ENCODE measurements at places on chromosomes 6 and 20.
A peak's percentile ranks its signal among the peaks of the same experiment; 100 is the strongest.

DNA sequence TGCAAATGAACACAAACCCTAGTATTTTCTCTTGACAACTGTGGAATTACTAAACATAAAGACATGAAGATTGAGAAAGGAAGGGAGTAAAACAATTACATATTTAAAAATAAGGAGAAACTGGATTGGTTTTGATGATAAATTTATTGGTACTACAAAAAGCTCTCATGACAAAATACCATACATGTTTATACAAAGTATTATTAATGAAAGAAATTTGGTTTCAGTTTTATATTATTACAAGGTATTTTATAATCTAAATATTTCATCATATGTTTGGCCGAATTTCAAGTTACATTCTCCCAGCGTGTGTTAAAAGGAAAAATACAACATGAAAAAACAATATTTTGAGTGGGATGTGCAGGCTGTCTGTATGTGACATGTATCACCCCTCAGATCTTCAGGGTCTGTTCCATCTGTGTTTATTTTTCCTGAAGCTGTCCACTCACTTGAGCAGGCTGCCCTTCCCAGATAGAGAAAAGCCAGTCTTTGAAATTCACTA is 568.4 kb downstream of the NKAIN2 start:
- H3K27ac ChIP-seq = peak overlapping the region; percentile 88
- H3K4me3 ChIP-seq = peak overlapping the region; percentile 51
- DNase-seq = no peak
- no peaks in the 10 kb centered on the region for H3K36me3 ChIP-seq
- peaks cover 35% of the 10 kb centered on the region for H3K4me1 ChIP-seq

DNA sequence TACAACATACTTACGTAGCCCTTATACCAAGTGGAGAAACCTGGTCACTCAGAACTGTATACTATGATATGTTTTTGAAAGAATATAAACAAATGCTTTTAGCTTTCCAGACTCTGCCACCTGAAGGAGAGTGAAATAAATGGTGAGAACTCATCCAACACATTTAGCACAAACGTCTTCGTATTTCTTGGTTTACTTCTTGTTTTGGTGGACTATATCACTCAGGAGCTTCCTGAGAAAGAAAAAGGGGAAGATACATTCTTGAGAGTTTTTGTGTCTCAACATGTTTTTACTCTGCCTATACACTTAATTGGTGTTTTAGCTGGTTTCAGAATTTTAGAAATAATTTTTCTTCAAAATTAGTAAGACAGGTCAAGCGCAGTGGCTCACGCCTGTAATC is 19.4 kb upstream of the CTAGE9 start:
- no peak overlapping the region for H3K27ac ChIP-seq
- no peak overlapping the region for H3K4me3 ChIP-seq
- H3K27me3 ChIP-seq = no peaks in the 10 kb centered on the region
- H3K36me3 ChIP-seq = peaks cover 3% of the 10 kb centered on the region
- DNase-seq = no peak
- H3K4me1 ChIP-seq = peaks cover 18% of the 10 kb centered on the region

- no peak overlapping the region for H3K4me3 ChIP-seq
- H3K27me3 ChIP-seq = peaks cover 64% of the 10 kb centered on the region
- no peaks in the 10 kb centered on the region for H3K4me1 ChIP-seq
- H3K36me3 ChIP-seq = peaks cover 4% of the 10 kb centered on the region
- peak; percentile 85 for DNase-seq
Observed at GRCh38 chr6:170146640-170147039, 144.2 kb downstream of the DLL1 start.

DNA sequence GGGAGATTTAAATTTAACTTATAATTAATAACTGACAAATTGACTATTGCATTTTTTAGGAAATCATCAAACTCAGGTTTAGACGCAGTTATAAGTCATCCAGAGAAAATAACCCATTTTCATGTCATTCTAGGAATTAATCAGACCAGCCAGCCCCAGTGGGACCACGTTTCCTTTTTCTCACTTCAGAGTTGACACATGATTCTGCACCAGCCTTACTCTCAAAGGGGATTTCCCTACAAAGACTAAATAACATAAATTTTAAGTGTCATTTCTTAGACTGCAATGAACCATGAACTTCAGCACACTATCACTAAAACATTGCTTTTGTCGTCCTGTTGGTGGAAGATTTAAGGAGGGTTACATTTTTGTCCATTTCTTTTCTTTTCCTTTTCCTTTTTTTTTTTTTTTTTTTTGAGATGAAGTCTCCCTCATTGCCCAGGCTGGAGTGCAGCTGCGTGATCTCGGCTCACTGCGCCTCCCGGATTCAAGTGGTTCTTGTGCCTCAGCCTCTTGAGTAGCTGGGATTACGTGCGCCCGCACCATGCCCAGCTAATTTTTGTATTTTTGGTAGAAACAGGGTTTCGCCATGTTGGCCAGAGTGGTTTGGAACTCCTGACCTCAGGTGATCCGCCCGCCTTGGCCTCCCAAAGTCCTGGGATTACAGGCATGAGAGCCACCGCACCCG is 3.6 kb downstream of the IPCEF1 start:
- peaks cover 5% of the 10 kb centered on the region for H3K4me1 ChIP-seq
- DNase-seq = no peak
- no peak overlapping the region for H3K4me3 ChIP-seq
- no peak overlapping the region for H3K27ac ChIP-seq
- H3K27me3 ChIP-seq = no peaks in the 10 kb centered on the region

GRCh38 chr6:5785249-5785648 is 221.5 kb downstream of the NRN1 start:
- H3K36me3 ChIP-seq = no peaks in the 10 kb centered on the region
- H3K4me3 ChIP-seq = no peak overlapping the region
- H3K27ac ChIP-seq = no peak overlapping the region
- peaks cover 3% of the 10 kb centered on the region for H3K4me1 ChIP-seq
- DNase-seq = no peak

DNA sequence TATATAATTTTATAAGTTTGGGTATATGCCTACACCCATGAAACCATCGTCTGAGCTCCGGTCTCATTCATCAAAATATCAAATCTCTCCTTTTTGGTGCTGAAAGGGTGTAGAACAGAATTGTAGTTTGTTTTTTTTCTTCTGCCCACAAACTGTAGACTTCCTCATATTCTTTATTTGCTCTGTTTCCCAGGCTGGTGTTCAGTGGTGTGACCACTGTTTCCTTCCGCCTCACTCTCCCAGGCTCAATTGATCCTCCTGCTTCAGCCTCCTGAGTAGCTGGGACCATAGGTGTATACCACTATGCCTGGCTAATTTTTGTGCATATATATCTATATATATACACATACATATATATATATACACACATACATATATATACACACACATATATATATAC is 139.6 kb upstream of the HCRTR2 start:
- H3K27me3 ChIP-seq = no peaks in the 10 kb centered on the region
- peaks cover 3% of the 10 kb centered on the region for H3K4me1 ChIP-seq
- no peak overlapping the region for H3K27ac ChIP-seq
- no peaks in the 10 kb centered on the region for H3K36me3 ChIP-seq

- no peak for DNase-seq
- H3K4me3 ChIP-seq = no peak overlapping the region
- H3K36me3 ChIP-seq = no peaks in the 10 kb centered on the region
Observed at GRCh38 chr6:130716466-130716865, 110.7 kb upstream of the SMLR1 start.

GRCh38 chr20:53382263-53382844 is 211.3 kb downstream of the ZNF217 start:
- DNase-seq = no peak
- no peaks in the 10 kb centered on the region for H3K4me1 ChIP-seq
- H3K27ac ChIP-seq = no peak overlapping the region
- H3K36me3 ChIP-seq = no peaks in the 10 kb centered on the region

DNA sequence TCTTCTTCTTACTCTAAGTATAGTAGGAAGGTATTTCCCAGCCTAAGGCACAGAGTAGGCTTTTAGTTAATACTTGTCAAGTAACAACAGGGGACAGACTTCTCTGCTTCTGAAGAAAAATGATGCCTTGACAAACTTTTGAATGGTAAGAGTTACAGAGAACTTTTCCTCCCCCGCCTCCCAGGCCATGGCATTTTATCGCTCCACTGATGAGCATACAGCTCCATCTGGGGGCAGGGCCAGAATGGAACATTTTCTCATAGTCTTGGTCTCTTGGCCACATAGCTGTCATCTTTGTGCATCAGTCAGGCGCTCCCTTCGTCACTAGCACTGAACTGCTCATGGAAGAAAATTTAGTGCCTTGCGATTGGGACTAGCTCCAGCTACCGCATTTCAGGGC is 1066.8 kb upstream of the CITED2 start:
- DNase-seq = no peak
- H3K36me3 ChIP-seq = no peaks in the 10 kb centered on the region
- H3K4me3 ChIP-seq = no peak overlapping the region

- peaks cover 45% of the 10 kb centered on the region for H3K4me1 ChIP-seq
- H3K4me3 ChIP-seq = no peak overlapping the region
- DNase-seq = no peak
- no peaks in the 10 kb centered on the region for H3K27me3 ChIP-seq
- H3K36me3 ChIP-seq = peaks cover 7% of the 10 kb centered on the region
Observed at GRCh38 chr6:111662794-111663593, 57.3 kb upstream of the TRAF3IP2 start.

DNA sequence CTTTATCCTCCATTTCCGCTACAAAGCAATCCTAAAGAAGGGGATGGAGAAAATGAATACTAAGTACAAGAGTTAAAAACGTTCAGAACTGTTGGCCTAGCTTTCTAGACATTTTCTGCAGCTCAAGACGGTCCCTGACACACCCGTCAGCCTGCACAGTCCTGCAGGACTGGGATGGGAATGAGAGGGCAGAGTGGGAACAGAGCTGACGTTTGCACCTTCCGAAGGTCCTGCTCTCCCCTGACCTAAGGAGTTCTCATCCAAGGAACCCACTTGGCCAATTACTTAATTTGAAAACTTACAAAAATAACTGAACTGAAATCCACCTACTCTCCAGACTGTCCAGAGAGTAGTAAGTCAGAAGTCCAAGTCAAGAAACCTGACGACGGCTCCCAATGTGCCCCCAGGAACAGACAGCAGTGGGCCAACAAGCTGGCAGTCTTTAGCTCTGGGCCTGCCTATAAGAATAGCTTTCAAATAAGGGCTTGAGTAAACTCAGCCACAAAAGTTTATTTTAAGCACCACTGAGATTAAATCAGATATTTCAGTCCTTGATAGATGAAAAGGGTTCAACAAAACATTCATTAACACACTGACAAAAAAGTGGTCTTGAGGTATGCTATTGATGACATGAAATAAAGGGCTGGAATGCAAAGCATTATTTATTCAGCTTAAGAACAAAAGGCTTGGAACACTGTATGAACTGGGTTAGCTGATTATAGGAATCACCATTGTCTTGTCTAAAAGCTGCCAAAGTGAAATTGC is 76.8 kb downstream of the CNKSR3 start:
- H3K27ac ChIP-seq = peak overlapping the region; percentile 34
- no peak overlapping the region for H3K4me3 ChIP-seq
- no peaks in the 10 kb centered on the region for H3K27me3 ChIP-seq
- peaks cover 26% of the 10 kb centered on the region for H3K36me3 ChIP-seq
- H3K4me1 ChIP-seq = peaks cover 22% of the 10 kb centered on the region

DNA sequence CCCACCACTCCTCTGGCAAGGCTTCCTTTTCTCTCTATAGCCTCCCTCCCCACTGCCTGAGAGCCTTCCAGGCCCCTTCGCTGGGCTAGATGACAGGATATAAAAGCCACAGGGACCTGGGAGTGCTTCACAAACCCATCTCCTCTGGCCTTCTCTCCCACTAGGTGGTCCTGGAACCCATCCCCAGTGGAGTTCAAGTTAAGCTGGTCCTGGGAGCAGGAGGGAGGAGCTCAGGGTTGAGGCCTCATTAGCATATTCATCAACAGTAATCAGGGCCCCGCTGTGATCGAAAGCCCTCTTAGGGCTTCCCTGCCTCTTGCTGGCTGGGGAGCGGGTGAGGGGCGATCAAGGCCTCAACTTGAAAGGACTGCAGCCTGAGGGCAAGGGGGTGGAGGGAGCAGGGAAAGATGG is 9.1 kb downstream of the EBF4 start:
- peaks cover 5% of the 10 kb centered on the region for H3K36me3 ChIP-seq
- H3K4me1 ChIP-seq = no peaks in the 10 kb centered on the region
- peak; percentile 42 for DNase-seq
- no peak overlapping the region for H3K4me3 ChIP-seq

GRCh38 chr6:67501755-67502154 is 1133.3 kb upstream of the ADGRB3 start:
- H3K4me3 ChIP-seq = no peak overlapping the region
- H3K36me3 ChIP-seq = no peaks in the 10 kb centered on the region
- H3K27ac ChIP-seq = no peak overlapping the region
- no peak for DNase-seq
- H3K4me1 ChIP-seq = no peaks in the 10 kb centered on the region

DNA sequence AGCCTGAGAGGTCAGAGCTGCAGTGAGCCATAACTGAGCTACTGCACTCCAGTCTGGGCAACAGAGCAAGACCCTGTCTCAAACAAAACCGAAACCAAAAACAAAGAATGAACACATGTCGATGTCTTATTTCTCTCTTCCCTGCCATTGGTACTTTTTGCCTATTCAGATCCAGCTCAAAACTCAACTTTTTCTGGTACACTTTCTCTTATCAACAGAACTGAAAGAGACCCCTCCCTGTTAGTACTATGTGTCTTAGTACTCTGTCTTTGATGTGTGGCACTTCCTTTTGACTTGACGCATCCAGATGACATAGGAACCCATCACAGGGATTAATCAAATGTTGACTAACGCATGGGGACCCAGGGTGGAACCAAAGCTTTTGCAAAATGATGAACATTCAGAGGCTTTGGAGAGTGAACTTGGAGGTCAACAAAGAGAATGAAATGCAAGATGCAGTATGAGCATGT is 44.8 kb downstream of the AKAP12 start:
- H3K36me3 ChIP-seq = peaks cover 2% of the 10 kb centered on the region
- H3K4me1 ChIP-seq = peaks cover 47% of the 10 kb centered on the region
- H3K27me3 ChIP-seq = no peaks in the 10 kb centered on the region

- peaks cover 17% of the 10 kb centered on the region for H3K36me3 ChIP-seq
- H3K4me1 ChIP-seq = peaks cover 7% of the 10 kb centered on the region
- no peak overlapping the region for H3K4me3 ChIP-seq
Observed at GRCh38 chr6:100453701-100454521, 10.8 kb downstream of the SIM1 start.

GRCh38 chr20:40948465-40949267 is 80.0 kb upstream of the TOP1 start:
- no peak overlapping the region for H3K4me3 ChIP-seq
- no peak overlapping the region for H3K27ac ChIP-seq
- H3K4me1 ChIP-seq = no peaks in the 10 kb centered on the region
- no peak for DNase-seq
- H3K27me3 ChIP-seq = peaks cover 38% of the 10 kb centered on the region

GRCh38 chr20:8005033-8005432 is 14.5 kb downstream of the TMX4 start:
- H3K36me3 ChIP-seq = peaks cover 10% of the 10 kb centered on the region
- H3K4me3 ChIP-seq = no peak overlapping the region
- DNase-seq = no peak
- no peaks in the 10 kb centered on the region for H3K4me1 ChIP-seq

DNA sequence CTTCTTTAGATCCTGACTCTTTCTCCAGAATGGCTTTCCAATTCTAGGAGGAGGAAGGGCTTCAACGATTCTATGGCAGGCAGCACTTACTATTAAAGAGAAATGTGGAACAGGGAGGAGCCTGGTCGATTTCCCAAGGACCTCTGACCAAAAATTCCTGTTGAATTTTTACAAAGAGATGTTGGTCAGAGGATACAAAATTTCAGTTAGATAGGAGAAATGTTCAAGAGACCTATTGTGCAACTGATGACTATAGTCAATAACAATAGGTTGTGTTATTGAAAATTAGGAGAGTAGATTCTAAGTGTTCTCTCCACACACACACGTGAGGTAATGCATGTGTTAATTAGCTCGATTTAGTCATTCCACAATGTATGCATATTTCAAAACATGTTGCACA is 130.1 kb upstream of the TNFAIP3 start:
- H3K36me3 ChIP-seq = no peaks in the 10 kb centered on the region
- no peaks in the 10 kb centered on the region for H3K27me3 ChIP-seq
- H3K27ac ChIP-seq = no peak overlapping the region
- peaks cover 12% of the 10 kb centered on the region for H3K4me1 ChIP-seq

All from chondrocyte (in vitro differentiated cells).